ENCODE measurements at places on chromosomes 3 and 15.

- peak; percentile 28 for DNase-seq
These were observed 1.4 kb downstream of the PGPEP1L start for GRCh38 chr15:99006146-99006545.

DNA sequence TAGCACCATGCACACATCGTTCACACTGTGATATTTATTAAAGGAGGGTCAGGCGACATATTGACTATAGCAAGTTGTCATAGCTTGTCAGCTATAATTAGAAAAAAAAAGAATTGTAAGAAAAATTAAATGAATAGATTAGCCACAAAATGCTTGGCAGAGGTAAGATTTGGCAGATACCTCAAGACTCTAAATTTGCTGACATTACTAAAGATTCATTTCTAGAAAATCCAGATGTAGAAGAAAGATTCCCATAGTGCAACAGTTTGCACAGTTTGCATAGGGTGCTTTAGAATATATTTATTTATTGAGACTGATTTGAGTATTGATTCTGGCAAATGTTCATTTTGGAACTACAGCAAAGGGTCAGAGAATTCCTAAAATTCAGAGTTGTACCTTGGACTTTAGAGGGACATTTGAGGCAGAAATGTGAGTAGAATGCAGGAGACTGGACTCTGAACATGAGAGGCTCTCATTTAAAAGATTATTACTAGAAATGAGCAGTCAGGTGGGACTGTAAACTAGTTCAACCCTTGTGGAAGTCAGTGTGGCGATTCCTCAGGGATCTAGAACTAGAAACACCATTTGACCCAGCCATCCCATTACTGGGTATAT, 102.0 kb upstream of the BHLHE40 start:
- DNase-seq: no peak

GRCh38 chr3:100561459-100562158, 47.8 kb upstream of the ADGRG7 start:
- DNase-seq: no peak

- no peak for DNase-seq
These were observed 28.3 kb upstream of the ETV5 start for GRCh38 chr3:186137051-186137685.

GRCh38 chr3:56914646-56915045, 112.9 kb upstream of the ARHGEF3 start:
- no peak for DNase-seq

DNA sequence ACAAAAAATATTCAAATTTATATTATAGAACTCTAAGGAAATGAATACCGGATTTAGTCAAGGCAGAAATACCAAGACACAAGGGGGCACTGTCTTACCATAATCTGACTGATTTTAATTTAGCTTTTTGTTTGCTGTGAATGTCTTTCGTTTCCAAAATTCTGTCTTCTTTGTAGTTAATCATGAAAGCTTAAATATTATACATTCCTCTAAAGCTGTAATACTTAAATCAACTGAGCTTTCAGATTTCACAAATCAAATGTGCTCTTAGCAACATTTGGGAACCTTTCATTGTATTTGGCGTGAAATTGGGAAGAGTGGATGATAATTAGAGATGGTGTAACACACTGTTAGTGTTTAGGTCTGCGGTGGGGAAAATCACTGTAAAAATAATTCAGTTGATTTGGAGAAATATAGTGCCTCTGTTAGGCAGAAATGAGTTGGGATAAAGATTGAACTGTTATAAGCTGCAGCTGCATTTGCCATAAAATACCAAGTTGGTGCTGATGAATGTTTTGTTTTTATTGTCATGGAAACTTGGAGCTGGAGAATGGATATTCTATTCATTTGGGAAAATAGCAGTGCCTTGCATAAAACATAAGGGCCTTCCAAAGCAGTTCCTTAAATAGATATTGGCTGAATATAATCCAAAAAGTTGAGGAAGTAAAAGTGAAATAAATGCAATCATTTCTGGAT, 228.2 kb downstream of the TCF12 start:
- no peak for DNase-seq

DNA sequence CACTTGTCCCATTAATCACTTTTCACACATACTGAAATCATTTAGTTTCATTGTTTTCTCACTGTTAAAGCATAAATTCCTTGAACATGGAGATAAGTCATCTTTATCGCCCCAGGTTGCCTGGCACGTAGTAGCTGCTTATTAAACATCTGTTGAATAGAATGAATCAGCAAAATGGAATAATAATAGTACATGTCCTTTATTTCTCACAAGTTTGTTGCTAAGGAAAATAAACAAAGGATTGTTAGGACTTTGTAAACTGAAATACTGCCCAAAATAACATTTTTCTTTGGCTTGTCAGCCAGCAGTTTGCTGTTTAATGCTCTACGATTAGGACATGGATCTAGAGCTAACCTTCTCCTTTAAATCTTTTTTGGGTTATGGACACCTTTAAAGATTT, 17.9 kb downstream of the SLC35A5 start:
- DNase-seq: no peak

DNA sequence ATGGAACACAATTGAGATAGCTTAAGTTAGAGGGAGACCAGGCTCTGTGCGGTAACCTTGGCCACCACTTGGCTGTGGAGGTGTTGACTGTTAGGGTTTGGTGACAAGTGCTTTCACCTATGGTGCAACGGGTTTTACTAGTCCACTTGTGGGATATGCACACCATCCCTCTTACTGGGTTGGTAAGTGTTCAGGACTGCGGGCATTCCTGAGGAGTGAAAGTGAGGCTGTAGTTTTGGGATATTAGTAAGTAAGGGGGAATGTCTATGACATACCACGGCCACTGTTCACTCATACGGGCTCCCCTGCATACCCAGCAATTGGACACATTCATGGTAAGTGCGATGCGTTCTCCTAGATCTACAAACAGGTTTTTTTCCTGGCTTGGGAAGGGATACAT, 8.0 kb upstream of the RAD54L2 start:
- DNase-seq: no peak

- no peak for DNase-seq
These were observed 123.6 kb upstream of the SMAD3 start for GRCh38 chr15:66941791-66942190.

GRCh38 chr3:46454606-46455005, 10.1 kb downstream of the LTF start:
- no peak for DNase-seq

DNA sequence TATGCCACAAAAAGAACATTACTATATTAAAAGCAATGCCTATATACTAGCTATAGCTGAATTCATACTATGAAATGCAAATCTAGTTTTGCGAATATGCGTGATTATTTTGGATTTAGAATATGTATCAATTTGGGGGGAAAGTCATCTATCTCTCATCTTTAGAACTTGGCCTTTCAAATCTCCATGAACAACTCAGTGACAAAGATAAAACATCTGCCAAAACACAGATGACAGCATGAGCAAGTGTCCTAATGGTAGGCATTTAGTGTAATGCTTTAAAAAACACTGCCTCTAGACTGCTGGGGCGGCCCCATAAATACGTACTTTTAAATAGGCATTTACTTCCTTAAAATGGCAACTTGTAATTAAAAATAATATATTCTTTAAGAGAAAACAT, 2.7 kb downstream of the CD47 start:
- DNase-seq: no peak

DNA sequence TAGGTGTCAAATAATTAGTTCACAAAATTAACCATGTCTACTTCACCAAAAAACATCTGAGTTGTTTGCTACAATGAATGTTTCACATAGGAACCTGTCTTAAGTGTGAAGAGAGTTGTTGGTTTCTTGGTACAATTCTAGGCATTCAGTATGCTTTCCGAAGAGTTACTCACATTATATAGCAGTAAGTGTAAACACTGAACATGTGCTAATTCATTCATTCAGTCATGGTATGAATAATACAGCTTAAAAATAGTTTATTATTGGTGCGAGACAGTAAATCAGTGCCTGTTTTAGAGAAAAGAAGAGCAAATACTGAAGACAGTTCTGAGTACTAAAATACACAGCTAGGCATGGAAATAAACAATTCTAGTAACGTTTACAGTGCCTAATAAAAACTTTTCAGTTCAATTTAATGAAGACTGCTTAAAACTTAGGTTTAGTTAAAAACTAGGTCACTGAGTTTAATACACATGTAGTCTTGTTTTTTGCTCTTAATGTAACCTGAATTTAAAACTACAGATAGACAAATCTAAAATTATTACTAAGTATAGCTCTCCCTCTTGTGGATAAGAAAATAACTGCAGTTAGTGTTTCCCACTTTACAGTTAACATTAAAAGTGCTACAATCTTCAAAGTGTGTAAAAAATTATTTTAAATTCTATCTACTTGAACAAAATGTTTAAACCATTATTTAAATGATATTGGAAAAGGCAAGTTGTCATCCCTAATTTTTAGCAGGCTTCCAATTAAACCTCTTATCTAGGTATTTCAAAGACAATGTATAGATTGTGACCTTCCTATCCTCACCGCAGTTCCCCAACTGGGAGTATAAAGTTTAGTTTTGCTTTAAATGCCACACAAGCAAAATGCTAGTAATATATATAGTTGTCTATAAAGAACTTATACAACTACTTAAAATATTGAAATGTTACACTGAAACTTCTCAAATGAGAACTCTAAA, 20.1 kb upstream of the ZCWPW2 start:
- no peak for DNase-seq

GRCh38 chr15:82810061-82810889, 847 bp downstream of the WHAMM start:
- DNase-seq: peak; percentile 68

DNA sequence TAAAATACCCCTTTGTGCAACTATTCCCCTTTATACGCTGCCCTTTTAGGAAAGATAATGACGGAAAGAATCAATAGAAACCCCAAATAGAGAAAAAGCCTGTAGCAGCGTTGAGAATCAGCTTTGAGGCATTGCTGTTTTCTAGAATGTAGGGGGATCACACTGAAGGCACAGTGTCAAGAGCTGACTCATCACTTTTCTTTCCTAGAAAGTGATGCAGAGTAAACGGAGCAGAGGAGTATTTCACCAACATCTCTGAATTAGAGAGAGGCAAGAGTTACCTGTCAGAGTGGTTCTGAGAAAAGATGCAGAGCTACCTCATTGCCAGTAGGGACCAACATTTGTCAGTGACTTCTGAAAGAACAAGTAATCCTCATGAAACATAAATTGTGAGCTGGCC, 269.8 kb upstream of the TMC3 start:
- DNase-seq: no peak

GRCh38 chr15:81160312-81161159, 26.5 kb downstream of the CFAP161 start:
- no peak for DNase-seq

DNA sequence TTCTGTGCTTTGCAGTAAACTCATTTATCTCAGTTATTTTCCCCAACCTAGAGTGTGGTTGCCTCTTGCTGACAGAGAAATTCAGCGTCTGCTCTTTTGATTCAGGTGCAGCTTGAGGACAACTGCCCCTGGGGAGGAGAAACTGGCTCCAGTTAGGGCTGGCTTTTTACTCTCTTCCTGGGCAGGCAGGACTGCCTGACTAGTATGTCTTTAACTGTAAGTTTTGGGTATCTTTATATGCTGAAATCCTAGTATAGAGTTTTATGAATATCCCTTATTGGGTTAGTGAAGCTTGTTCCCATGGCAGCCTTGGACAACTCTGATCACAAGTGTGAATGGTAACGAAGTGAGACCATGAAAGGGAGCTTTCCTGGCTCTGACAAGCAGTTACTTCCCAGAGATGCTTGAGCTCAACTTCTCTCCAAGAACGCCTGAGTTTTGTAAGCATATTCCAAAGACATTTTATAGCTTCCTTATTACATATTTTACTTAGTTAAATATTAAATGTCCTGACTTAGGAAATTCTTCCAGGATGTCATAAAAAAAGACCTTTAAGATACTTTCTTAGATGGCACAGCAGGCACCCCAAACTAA, 27.1 kb downstream of the CCNB2 start:
- DNase-seq: no peak

GRCh38 chr3:125331243-125331642, 43.9 kb downstream of the ZNF148 start:
- no peak for DNase-seq

GRCh38 chr3:196604548-196604947, 34.9 kb upstream of the NRROS start:
- DNase-seq: peak; percentile 59

GRCh38 chr3:124772081-124772831, 42.0 kb downstream of the UMPS start:
- DNase-seq: no peak

GRCh38 chr15:100438570-100438969, 90.2 kb downstream of the CERS3 start:
- no peak for DNase-seq

GRCh38 chr3:71127052-71127831, 456.3 kb downstream of the FOXP1 start:
- DNase-seq: no peak

GRCh38 chr15:71250936-71251583, 135.8 kb downstream of the THSD4 start:
- DNase-seq: no peak

GRCh38 chr15:39785139-39785538, 2.5 kb upstream of the FSIP1 start:
- DNase-seq: no peak

GRCh38 chr15:63600001-63600615, 2.9 kb downstream of the FBXL22 start:
- no peak for DNase-seq

DNA sequence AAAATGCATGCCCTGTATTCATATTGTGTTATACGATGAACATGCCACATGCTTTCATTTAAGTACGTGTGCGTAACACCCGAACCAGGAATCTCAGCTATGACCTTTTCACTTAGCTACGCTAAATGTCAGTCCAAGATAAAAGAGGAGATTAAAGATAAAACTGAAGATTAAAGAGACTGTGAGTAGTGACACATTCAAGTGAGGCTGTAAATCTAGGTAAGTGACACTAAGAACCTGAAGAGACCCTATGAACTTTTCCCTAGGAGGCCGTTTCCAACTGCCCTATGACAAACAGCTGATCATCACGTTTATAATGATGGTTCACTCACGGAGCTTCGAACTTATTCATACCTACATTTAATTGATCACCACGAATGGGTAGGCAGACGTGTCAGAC, 32.2 kb downstream of the TFRC start:
- no peak for DNase-seq

GRCh38 chr3:167606836-167607235, 46.9 kb downstream of the WDR49 start:
- DNase-seq: no peak

GRCh38 chr3:155211266-155211665, 82.2 kb downstream of the STRIT1 start:
- no peak for DNase-seq

GRCh38 chr3:156469456-156469855, 85.5 kb downstream of the SSR3 start:
- no peak for DNase-seq

- no peak for DNase-seq
These were observed 12.1 kb downstream of the EPHB1 start for GRCh38 chr3:134807189-134807588.
